ENCODE measurements at places on chromosomes 16 and 17.

GRCh38 chr17:76820561-76820960, 47.6 kb upstream of the MGAT5B start:
- DNase-seq = peak; percentile 61

DNA sequence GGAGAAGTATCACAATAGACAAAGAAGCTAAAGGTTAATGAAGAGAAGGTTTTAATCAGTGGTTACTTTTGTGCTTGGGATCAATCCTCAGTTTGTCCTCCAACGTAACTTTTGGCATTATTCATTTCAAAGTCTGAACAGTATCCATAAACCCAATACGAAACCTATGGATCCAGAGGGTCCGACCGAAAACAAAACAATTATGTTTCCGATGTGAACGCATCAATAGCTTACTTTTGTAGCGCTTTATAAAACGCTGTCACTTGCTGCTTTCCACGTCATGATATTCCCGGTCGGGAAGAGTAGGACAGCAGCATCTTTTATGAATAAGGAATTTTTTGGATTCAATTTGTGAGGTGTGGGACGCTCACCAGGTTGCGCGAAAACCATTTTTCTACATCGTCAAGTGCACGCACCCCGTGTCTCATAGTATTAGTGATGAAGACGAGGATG, 383.8 kb downstream of the ZFHX3 start:
- no peak for DNase-seq

DNA sequence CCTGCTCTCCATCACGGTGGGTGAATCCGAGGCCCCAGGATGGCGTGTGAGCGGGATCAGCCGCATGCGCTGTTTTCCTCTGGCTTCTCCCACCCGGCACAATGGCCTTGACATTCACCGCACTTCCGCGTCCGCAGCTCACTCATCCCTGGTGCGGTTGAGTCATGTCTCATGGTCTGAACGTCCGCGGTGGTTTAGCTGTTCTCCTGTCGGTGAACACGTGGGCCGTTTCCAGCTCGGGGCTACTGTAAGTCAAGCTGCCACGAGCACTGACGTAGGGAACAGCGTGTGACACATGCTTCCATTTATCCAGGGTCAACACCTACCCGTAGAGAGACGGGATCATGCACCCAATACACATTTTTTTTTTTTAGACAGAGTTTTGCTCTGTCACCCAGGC, 15.3 kb upstream of the CACNA1H start:
- DNase-seq = no peak

- DNase-seq = no peak
Observed at GRCh38 chr16:28267356-28267755, 25.0 kb upstream of the SBK1 start.

GRCh38 chr16:4067262-4068001, 48.8 kb downstream of the ADCY9 start:
- DNase-seq = no peak

DNA sequence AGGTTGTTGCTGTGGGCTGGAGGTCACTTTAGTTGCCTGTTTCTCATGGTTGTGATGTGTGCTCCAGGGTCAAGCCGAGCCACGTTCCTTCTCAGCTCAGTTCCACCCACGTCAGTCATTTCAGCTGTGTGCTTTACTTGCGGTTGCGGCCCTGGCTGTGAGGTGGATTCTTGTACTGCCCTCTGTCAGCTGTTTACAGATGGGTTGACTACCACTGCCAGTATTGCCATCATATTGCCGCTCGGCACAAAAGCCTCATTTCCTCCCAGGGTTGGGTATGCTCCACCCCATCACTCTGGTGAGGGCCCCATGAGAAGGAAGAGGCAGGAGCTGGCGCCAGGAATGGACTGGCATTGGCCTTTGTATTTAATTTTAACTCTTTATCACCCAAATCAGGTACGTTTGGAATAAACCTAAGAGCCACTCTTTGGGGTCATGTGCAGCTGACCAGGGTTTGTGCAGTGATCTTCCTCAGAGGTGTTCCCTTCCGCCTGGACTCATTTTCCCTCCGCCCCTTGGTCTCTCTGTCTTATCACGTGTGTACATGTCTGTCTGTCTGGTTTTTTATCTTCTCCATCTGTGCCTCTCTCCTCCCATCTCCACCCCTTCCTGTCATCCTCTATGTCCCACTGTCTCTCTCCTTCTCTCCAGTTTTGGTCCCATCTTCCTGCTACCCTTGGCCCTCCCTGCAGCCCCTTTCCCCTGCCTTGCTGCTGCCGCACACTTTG, 25.0 kb downstream of the METTL22 start:
- no peak for DNase-seq

DNA sequence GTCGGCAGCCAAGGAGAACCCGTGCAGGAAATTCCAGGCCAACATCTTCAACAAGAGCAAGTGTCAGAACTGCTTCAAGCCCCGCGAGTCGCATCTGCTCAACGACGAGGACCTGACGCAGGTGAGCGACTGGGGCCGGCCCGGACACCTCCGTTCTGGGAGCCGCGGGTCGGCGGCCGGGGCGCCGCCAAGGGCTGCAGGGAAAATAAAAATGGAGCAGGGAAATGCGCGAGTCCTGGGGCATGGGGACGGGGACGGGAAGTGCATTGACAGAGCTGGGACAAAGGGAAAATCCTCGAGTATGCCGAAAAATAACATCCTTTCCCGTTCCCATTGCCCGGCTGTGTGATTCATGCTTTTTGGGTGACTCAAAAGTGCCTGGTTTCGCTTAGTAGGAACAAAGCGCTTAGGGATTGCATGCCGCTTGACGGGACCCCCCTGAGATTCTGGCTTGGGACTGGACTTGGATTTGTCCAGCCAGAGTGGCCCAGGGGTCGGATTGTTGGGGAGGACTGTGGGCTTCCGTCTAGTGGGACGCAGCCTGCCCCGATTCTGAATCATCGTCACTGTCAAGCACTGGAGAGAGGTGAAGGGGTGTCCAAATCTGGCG, 699 bp downstream of the MPRIP start:
- DNase-seq = no peak

DNA sequence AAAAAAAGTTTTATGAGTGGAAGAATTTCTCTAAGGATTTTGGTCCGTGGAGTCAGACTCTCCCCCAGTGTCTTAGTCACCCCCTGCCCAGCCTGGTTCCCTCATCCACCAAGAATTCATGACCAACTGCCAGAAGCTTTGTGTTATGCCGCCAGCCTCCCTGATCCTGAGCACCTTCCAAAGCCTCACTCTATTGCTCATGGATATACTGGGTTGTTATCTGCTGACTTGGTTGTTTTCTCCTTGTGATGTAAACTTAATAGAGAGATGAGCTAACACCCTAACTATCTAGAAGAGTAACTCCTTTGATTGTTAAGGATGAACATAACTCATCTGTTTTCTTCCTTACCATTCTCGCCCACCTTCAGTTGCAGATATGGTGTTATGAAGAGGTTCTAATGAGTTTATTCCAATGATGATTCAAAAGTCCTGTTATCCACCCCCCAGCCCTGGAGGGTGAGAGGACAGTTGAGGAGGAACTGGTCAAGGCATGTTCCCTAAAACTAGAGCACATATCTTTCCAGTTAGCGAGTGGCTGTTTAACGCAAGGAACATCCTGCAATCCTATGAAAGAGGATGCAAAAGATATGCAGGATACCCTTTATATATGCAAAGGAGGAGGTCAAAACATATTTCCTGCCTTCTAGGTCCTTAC, 1.5 kb upstream of the PSMD3 start:
- no peak for DNase-seq

- no peak for DNase-seq
Observed at GRCh38 chr17:76500074-76500746, 1.0 kb downstream of the RHBDF2 start.

Measured in NCI-H2107 (cell line).